CD4-positive, alpha-beta T cell treated with Interleukin-4 for 4 hours (primary cell): ENCODE measurements at places on chromosomes 12 and 14.

GRCh38 chr12:124916374-124917134, 2.1 kb upstream of the UBC start:
- peak; percentile 82 for DNase-seq

DNA sequence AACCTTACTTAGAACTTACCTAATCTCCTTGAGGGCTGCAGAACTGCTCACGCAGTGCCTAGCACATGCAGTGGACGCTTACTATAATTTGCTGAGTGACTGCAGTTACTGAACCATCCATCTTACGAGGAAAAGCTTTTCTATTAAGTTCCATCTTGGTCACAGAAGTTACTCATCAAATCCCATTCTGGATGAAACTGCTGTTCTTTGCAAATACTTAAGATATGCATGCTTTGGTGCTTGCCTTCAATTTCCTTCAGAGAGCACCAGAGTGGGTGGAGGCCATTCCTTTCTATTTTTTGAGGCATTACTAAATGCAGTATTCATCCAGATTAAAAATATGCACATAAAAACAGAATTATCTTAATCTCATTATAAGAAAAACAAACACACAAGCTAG, 17.7 kb upstream of the PELI2 start:
- no peak for DNase-seq

GRCh38 chr12:125136702-125137101, 71.5 kb downstream of the AACS start:
- no peak for DNase-seq

DNA sequence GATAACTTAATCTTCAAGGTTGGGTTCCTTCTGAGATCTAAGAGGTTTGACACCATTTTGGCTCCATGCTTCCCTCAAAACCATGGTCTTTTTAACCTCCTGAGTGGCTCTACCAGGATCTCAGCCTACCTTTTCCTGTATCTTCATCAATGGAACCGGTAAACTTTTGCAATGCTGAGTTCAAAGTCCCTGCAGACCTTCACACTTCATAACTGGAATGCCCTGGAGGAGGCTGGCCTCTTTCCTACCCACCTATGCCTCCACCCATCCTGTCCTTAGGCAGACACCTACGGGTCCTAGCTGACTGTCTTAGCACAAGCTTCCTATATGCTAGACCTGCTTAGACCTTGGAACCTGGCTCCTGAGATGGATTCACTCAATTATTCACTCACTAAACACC, 89.5 kb upstream of the EEA1 start:
- DNase-seq = no peak

GRCh38 chr12:56348776-56349175, 10.1 kb downstream of the IL23A start:
- DNase-seq = no peak

DNA sequence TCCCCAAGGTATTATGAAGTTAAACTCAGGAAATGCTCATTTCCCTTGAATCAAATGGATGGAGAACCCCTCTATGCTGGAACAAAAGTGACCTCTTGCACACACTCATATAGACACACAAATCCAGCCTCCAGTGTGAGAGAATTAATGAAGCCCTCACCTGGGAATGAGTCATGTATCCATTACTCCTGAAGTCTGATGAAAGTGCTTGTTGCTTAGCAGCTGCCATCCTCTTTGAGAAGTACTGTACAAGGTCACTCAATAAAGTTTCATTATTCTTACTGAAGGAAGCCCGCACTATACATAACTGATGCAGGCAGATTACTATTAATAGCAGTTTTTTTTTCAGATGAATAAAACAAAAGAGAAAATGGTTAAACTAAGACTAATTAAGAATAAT, 102.3 kb downstream of the RERG start:
- no peak for DNase-seq

GRCh38 chr12:70260646-70261045, 17.4 kb downstream of the CNOT2 start:
- no peak for DNase-seq

GRCh38 chr12:108305991-108306501, 33.1 kb downstream of the CMKLR1 start:
- DNase-seq = no peak

DNA sequence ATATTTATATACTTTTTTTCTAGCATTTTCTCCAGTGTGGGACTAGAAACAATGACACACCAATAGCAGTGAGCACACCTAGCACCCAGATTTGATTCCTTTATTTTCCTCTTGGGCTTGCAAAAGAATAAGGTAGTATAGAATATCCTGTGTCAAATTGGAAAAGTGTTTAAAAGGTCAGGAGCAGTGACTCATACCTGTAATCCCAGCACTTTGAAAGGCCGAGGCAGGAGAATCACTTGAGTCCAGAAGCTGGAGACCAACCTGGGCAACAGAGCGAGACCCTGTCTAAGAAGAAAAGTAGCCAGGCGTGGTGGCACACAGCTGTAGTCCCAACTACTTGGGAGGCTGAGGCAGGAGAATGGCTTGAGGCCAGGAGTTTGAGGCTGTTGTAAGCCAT, 53.8 kb upstream of the SGPP1 start:
- DNase-seq = no peak

DNA sequence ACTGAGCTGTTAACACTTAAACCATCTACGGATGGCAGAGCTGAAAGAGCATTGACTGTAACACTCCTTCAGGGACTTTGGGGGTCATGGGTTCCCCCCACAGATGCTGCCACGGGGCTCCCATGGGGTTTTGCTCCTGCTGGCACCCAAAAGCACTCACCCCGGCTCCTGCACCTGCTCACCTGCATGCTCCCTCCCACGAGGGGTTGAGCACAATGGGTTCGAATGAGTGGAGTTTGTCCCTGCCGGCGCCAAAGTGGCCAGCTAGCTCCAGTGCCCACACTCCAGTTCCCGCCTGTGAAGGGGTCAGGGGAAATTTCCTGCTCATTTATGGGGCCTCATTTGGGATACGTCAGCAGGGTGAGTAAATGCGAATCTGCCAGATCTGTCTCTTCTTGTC, 40.7 kb downstream of the TNFAIP2 start:
- no peak for DNase-seq

DNA sequence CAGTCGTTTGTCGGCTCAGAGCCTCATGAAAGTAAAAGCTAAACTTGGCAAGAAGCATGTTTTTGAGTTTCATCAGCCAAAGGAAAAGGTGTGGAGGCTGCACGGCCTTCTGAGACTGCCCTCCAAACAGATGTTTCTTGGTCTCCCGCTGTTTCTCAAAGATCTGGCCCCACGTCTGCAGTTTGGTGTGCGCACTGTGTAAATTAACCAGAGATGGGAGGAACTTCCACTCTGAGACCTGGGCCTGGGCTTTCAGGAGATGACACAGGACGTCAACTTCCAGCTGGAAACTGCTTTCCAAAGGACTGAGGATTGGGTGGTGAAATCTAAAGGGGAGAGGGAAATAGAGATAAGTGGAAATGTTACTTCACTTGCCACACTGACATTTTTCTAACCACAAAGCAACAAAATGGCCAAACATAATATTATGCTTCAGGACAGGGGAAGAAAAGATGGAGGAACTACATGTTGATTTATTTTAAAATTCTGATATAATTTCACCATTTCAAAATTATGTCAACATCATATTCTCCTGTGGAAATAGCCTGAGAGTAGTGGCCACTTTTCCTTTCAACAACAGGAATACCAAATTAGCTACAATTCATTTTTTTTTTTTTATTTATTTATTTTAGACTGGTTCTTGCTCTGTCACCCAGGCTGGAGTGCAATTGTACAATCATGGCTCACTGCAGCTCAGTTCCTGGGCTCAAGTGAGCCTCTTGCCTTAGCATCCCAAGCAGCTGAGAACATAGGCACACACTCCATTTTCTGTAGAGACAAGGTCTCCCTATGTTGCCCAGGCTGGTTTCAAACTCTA, 27.6 kb downstream of the KICS2 start:
- DNase-seq = no peak

- DNase-seq = no peak
Measured at GRCh38 chr12:123441523-123442164, 5.2 kb upstream of the RILPL2 start.

DNA sequence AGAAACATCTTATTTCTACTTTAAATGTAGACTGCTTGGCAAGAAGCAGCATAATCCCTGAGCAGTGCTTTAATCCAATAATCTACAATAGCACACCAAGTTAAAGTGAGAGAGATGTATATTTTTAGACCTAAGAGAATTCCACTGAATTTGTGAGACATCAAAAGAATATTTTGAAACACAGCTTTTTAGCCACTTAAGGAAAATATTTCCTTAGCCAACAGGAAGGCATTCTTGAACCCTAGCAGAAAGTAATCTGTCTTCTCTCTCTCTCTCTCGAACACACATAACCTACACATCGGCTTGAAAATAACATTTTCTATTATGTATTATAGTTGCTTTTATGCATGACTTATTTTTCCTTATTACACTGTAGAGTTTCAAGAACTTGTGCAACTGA, 34.0 kb downstream of the KITLG start:
- no peak for DNase-seq

GRCh38 chr14:24607635-24608514, 1.6 kb downstream of the GZMH start:
- no peak for DNase-seq

GRCh38 chr12:28051516-28052354, 79.2 kb upstream of the PTHLH start:
- DNase-seq = no peak

- peak; percentile 18 for DNase-seq
Measured at GRCh38 chr12:24814379-24815113, 134.4 kb downstream of the BCAT1 start.

GRCh38 chr14:47200740-47201139, 474.7 kb downstream of the MDGA2 start:
- DNase-seq = no peak
